ENCODE measurements at places on chromosomes 7 and 10. TPM values are rescaled to one million over a fixed set of nuclear protein-coding genes. Genes with fewer than 3 reads are reported as not detected.

Gene RNF32
- 0.83 TPM for total RNA-seq

Gene HABP2
- not detected for total RNA-seq

Gene UTF1
- not detected for total RNA-seq

Gene AKR1C3
- 16.6 TPM for total RNA-seq

Gene SPDYE6
- total RNA-seq: not detected

- no peak for DNase-seq
Measured at GRCh38 chr10:52335665-52336064, 21.6 kb downstream of the DKK1 start.

GRCh38 chr7:5635006-5635405 lies 146.5 kb downstream of the RNF216 start:
- DNase-seq: no peak

GRCh38 chr10:85986777-85987176 lies 379.8 kb downstream of the GRID1 start:
- DNase-seq: no peak

DNA sequence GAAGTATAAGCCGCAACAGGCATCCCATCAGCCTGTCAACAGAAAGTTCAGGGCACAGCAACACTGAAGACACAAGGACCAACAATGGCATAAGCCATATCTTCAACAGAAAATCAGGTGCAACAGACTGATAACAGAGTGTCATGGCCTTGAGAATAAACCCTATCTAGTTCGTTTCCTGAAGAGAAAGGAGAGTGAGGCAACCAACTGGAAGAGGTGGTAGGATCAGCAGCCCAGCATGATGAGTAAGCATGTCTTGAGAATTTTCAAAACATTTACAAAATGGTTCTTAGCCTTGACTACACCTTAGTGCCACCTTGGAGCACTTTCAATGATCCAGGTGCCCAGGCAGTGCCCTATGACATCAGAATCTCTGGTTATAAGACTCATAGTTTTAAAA lies 290.2 kb upstream of the SEMA3C start:
- DNase-seq: no peak

DNA sequence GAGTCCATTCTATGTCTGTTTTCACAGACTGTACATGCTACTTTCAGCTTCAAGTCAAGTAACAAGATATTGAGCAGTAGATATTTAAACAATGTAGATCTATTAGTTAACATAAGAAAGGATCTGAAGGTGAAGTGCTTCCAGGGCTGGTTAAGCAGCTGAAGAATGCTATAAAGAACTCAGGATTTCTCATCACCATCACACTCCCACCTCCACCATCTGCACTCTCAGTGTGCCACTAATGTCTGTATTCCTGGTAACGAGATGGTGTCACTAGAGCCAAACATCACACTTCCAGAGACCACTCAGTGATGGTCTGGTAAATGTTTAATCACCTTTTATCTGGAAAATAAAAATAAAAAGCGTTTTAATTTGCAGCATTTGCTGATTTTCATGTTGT lies 224.0 kb upstream of the FERD3L start:
- DNase-seq: no peak

GRCh38 chr10:21490711-21491105 lies 34.8 kb downstream of the SKIDA1 start:
- no peak for DNase-seq

GRCh38 chr7:35463176-35463700 lies 209.3 kb upstream of the TBX20 start:
- DNase-seq: no peak

GRCh38 chr10:124903111-124903510 lies 38.8 kb upstream of the ZRANB1 start:
- no peak for DNase-seq

GRCh38 chr7:40780460-40780859 lies 645.7 kb downstream of the SUGCT start:
- no peak for DNase-seq

DNA sequence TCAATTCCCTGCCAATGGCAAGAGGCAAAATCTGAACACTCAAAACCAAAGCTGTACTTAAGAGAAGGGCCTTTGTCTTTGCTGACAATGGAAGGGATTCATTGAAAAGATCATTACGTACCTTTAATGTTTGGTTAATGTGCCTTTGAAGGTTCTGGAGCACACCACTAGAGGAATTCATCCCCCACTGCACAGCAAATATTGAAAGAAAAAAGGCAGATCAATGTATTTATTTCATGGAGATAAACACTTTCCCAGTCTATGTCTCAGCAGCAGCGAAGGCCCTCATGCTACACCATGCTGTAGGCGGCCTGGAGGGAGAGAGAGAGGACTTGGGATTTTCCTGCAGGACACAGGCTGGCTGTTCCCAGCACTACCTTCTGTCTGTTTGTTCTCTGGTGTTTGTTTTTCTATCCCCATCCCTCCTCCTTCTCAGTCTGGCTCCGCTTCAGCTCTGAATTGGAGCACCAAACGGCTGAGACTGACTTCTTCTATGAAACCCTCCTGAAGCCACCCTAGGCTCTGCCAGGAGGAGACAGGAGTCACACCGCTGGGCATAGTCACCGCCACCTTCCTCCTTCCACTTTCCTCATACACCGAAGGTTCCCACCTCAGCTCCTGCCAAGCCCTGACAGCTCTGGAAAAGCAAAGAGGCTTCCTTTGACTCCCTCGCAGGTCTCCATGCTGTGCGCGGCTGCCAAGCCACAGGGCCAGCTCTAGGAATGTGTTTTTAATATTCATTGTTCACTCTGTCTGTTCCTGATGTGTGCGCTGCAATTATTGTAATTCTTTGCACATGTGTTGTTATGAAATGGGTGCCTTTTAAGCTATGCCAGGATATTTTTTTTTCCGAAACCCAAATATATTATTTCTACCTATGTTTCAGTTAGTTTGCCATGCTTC lies 301.5 kb downstream of the FZD1 start:
- no peak for DNase-seq

GRCh38 chr10:72041491-72041890 lies 46.9 kb downstream of the SPOCK2 start:
- no peak for DNase-seq

GRCh38 chr10:73839276-73839966 lies 28.0 kb upstream of the NDST2 start:
- DNase-seq: no peak

DNA sequence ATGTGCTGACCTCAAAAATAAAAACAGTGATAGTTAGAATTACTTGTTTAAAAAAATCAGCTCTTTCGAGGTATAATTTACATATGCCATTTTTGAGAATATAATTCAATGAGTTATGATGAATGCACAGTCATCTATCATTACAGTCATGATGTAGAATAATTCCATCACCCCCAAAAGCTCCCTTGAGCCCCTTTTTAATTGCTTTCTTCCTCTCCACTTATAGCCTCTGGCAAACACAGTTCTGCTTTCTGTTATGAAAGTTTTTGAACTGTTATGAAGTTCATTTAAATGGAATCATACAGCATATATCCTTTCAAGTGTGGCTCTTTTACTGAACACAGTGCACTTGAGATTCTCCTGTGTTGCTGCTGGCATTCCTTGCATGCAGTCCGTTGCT lies 41.4 kb downstream of the PRTFDC1 start:
- DNase-seq: no peak

Measured in esophagus muscularis mucosa (tissue), 4 donors.